Spleen (tissue), 13 donors: ENCODE measurements at places on chromosomes 16 and 17. TPM values are rescaled to one million over a fixed set of nuclear protein-coding genes. Genes with fewer than 3 reads are reported as not detected.

Gene PCGF2
- polyA plus RNA-seq: 13.7 TPM

Gene IL34
- 21.3 TPM for polyA plus RNA-seq

Gene TBC1D28
- not detected for polyA plus RNA-seq

Gene CTF1
- polyA plus RNA-seq: 1.3 TPM

Gene SRSF2
- 189 TPM for polyA plus RNA-seq

Gene KRTAP4-9
- polyA plus RNA-seq: not detected

Gene PDIA2
- 0.67 TPM for polyA plus RNA-seq

Gene KRT17
- polyA plus RNA-seq: 0.70 TPM

Gene FBXW10
- 0.07 TPM for polyA plus RNA-seq

Gene IRX3
- polyA plus RNA-seq: not detected

Gene SLC43A2
- 26.8 TPM for polyA plus RNA-seq

Gene SCARF1
- polyA plus RNA-seq: 5.1 TPM

Gene ABCA9
- polyA plus RNA-seq: 0.42 TPM

Gene ZC3H7A
- polyA plus RNA-seq: 34.1 TPM

Gene KRTAP2-3
- polyA plus RNA-seq: not detected

Gene POLDIP2
- polyA plus RNA-seq: 27.8 TPM

Gene ALDH3A1
- polyA plus RNA-seq: 0.52 TPM

Gene KRTAP4-16
- polyA plus RNA-seq: not detected

Gene GRIN2A
- polyA plus RNA-seq: under 0.01 TPM

Gene PMP22
- 9.5 TPM for polyA plus RNA-seq

Gene TANGO6
- 3.6 TPM for polyA plus RNA-seq

Gene CLDN6
- polyA plus RNA-seq: not detected

Gene CANT1
- 11.2 TPM for polyA plus RNA-seq

Gene GDE1
- 13.5 TPM for polyA plus RNA-seq

Gene CDH13
- polyA plus RNA-seq: 0.24 TPM

Gene IRF8
- 183 TPM for polyA plus RNA-seq

Gene ANKFN1
- polyA plus RNA-seq: not detected

Gene GGA2
- 56.6 TPM for polyA plus RNA-seq

Gene ABCC3
- polyA plus RNA-seq: 16.6 TPM

Gene CCL1
- polyA plus RNA-seq: not detected

Gene KCNJ16
- polyA plus RNA-seq: 2.2 TPM

Gene LGALS9B
- polyA plus RNA-seq: 0.38 TPM

Gene RFWD3
- 4.6 TPM for polyA plus RNA-seq

Gene ITGAD
- polyA plus RNA-seq: 2.3 TPM

Gene ZDHHC1
- 2.1 TPM for polyA plus RNA-seq

Gene SOX9
- polyA plus RNA-seq: 1.0 TPM

Gene CACNG3
- polyA plus RNA-seq: not detected

Gene CORO6
- 4.0 TPM for polyA plus RNA-seq

Gene RNF157
- 2.0 TPM for polyA plus RNA-seq

Gene STX4
- 55.3 TPM for polyA plus RNA-seq

Gene ZNF469
- polyA plus RNA-seq: 0.27 TPM

Gene ULK2
- 5.2 TPM for polyA plus RNA-seq

Gene CACNG4
- not detected for polyA plus RNA-seq

Gene C17orf113
- polyA plus RNA-seq: 0.43 TPM

Gene KRT12
- not detected for polyA plus RNA-seq

Gene HS3ST3A1
- 1.9 TPM for polyA plus RNA-seq

Gene C16orf46
- 0.26 TPM for polyA plus RNA-seq

Gene TNK1
- polyA plus RNA-seq: 8.7 TPM

Gene ZSCAN32
- polyA plus RNA-seq: 9.7 TPM

Gene FAM171A2
- 0.33 TPM for polyA plus RNA-seq

Gene CACNG1
- not detected for polyA plus RNA-seq

Gene TUBG1
- polyA plus RNA-seq: 9.5 TPM

Gene SNX20
- 24.6 TPM for polyA plus RNA-seq
